ENCODE measurements at places on chromosomes 6 and 20.

DNA sequence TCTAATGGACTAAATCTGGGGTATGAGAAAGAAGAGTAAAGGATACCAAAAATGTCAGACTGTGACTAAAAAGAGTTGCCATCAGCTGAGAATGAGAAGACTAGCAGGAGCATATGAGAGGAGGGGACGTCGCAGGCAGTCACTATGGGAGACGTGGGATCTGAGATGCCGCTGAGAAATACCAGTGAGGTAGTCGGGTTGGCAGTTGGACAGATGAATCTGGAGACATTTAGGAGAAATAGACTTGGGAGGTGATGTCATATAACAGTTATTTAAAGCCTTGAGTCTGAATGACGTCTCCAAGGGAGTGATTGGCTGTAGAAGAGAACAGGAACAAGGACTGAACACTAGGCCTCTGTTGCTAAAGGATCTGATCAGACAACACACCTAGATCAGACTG, 51.5 kb upstream of the TRIM26 start:
- DNase-seq, result no peak

GRCh38 chr20:32960222-32960518, 44.1 kb downstream of the SUN5 start:
- no peak for DNase-seq

DNA sequence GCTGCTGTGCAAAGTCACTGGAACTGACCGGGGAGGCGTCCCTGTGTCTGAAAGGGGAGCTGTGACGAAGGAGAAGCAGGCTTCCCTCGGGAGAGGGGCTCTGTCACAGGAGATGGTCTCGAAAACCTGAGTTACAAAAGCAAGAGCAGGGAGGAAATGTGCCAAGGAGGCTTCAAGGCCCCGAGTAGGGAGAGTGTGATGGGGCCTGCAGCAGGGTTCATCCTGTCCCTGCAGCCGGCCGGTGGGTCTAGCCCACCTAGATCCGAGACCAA, 16.7 kb downstream of the DYNLT1 start:
- DNase-seq, result no peak

GRCh38 chr20:3129094-3129493, 30.6 kb downstream of the FASTKD5 start:
- no peak for DNase-seq

GRCh38 chr20:7257099-7257498, 489.6 kb downstream of the BMP2 start:
- no peak for DNase-seq

- no peak for DNase-seq
Measured at GRCh38 chr20:835608-836045, 2.1 kb downstream of the FAM110A start.

- no peak for DNase-seq
Measured at GRCh38 chr6:39062014-39062740, 13.6 kb downstream of the GLP1R start.

DNA sequence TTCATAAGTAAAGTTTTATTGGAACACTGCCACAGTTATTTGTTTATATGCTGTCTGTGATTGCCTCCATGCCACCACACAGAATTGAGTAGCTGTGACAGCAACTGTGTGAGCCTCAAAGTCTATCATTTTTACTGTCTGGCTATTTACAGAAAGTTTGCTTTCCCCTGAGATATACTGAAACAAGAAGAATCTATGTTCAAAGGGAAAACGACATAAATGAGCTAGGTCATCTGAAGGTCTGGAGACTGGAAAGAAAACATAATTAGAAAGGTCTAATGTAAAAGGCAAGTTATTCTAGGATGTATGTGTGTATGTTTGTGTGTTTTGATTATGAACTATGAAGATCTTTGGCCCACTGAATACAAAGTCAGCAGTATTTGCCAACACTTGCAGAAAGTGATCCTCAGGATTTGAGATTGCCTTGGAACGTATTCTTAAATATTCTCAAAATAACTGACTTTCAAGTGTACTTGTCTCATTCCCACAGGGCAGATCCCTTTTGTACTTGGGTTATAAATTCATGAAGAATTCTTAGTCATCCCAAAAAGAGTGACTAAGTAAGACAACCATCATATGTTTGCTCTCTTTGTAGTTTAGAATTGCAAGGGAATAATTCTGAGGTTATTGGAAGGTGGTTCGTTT, 677.7 kb downstream of the DOK5 start:
- DNase-seq, result no peak

- peak; percentile 63 for DNase-seq
Measured at GRCh38 chr6:34237722-34238584, 1.3 kb downstream of the HMGA1 start.

GRCh38 chr6:140070846-140071473, 696.5 kb upstream of the CITED2 start:
- no peak for DNase-seq

GRCh38 chr20:14481863-14482262, 144.5 kb upstream of the FLRT3 start:
- DNase-seq, result no peak

All from stimulated activated CD4-positive, alpha-beta T cell treated with anti-CD3 and anti-CD28 coated beads, Interleukin-12 subunit alpha, Interleukin-12 subunit beta, amount 100 ng/mL, for 24 hours (primary cell).